ENCODE measurements at places on chromosomes 7 and 10. TPM values are rescaled to one million over a fixed set of nuclear protein-coding genes. Genes with fewer than 3 reads are reported as not detected.

- no peak for DNase-seq
- no peak overlapping the region for H3K27ac ChIP-seq
- H3K4me3 ChIP-seq: no peak overlapping the region
- H3K4me1 ChIP-seq: peaks cover 8% of the 10 kb centered on the region
Measured at GRCh38 chr7:35736725-35737124, 41.8 kb upstream of the HERPUD2 start.

GRCh38 chr10:85862771-85863170 is 503.8 kb downstream of the GRID1 start:
- peaks cover 3% of the 10 kb centered on the region for H3K27me3 ChIP-seq
- H3K36me3 ChIP-seq: no peaks in the 10 kb centered on the region
- no peak for DNase-seq
- H3K4me1 ChIP-seq: peaks cover 6% of the 10 kb centered on the region

DNA sequence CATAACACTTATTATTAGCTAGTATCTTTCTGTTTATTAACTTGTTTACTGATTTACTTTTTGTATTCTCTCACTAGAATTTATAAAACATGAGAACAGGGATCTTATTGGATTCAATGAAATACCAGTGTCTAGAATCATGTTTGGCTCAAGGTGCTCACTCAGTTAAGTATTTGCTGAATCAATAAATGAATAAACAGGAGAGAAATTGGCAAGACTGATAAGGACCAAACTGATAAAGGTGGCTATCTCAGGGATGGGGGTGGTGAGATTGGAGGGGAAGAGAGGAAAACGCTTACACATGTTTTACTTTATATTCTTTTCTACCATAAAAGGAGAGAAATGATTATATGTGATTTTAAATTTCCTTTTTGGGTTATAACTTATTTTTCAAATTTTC is 43.3 kb upstream of the CCDC6 start:
- no peak for DNase-seq
- H3K27ac ChIP-seq: no peak overlapping the region
- no peaks in the 10 kb centered on the region for H3K4me1 ChIP-seq
- peaks cover under 1% of the 10 kb centered on the region for H3K27me3 ChIP-seq
- H3K36me3 ChIP-seq: no peaks in the 10 kb centered on the region

- no peak overlapping the region for H3K27ac ChIP-seq
- H3K4me3 ChIP-seq: no peak overlapping the region
- no peaks in the 10 kb centered on the region for H3K36me3 ChIP-seq
Measured at GRCh38 chr10:64863836-64864235, 1342.6 kb downstream of the REEP3 start.

DNA sequence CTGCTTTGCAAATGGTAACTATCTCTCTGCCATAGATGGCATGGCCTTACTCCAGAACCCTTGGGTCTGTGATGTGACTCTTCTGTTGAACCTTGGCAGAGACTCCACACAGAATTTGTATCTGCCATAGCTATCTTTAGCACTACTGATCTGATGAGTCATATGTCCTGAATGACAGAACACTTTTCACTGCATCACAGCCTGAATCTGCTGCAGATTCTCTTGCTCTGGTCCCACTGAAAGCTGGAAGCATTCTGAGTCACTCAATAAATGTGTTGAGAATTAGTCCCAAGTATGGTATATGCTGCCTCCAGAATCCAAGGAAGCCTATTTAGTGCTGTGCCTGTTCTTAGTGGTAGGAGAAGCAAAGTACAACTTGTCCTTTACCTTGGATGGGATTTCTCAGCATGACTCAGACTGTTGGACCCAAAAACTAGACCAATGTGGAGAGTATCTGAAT is 39.5 kb upstream of the ANKRD1 start:
- no peak overlapping the region for H3K4me3 ChIP-seq
- no peaks in the 10 kb centered on the region for H3K36me3 ChIP-seq
- H3K27ac ChIP-seq: peak overlapping the region; percentile 11
- no peak for DNase-seq

- H3K27me3 ChIP-seq: no peaks in the 10 kb centered on the region
- peak overlapping the region; percentile 94 for H3K4me3 ChIP-seq
- H3K36me3 ChIP-seq: no peaks in the 10 kb centered on the region
- DNase-seq: no peak
- peaks cover 90% of the 10 kb centered on the region for H3K4me1 ChIP-seq
- H3K27ac ChIP-seq: peak overlapping the region; percentile 97
Measured at GRCh38 chr7:816751-817671, 15.3 kb upstream of the SUN1 start.

DNA sequence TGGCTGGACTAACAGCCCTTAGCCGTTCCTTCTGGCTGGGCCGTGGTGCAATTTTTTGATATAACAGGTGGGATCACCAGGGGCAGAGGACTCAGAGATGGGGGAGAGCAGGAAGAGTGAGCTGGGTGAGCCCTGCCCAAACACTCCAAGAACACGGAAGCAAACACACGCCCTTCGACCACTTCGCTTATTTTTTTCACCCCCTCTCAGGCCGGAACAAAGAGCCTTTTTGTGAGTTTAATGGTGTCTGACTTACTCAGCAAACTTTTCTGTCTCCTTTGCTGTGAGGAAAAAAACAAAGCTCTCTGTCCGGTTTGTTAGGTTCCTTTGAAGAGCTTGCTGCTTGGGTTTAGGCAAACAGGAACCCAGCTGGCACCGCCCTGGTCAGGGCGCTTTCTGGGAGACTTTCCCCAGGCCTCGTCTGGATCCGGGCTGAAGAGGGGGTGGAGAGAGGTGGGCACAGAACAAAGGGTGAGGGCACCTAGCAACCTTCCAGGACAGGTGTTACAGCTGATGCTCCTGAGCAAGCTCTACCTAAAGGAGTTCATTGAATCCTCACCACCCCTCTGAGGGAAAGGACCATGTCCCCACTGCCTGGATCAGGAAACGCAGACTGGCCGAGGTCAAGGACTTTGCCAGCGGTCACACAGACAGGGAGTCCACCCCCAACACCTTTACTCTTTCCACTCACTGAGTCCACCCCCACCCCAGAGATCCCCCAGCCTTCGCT is 23.3 kb downstream of the CALML3 start:
- H3K36me3 ChIP-seq: no peaks in the 10 kb centered on the region
- peaks cover 5% of the 10 kb centered on the region for H3K27me3 ChIP-seq
- H3K4me3 ChIP-seq: peak overlapping the region; percentile 48
- peak; percentile 18 for DNase-seq
- peak overlapping the region; percentile 79 for H3K27ac ChIP-seq

GRCh38 chr7:131235489-131236317 is 92.0 kb upstream of the MKLN1 start:
- peaks cover 24% of the 10 kb centered on the region for H3K4me1 ChIP-seq
- no peak for DNase-seq
- H3K4me3 ChIP-seq: no peak overlapping the region
- no peaks in the 10 kb centered on the region for H3K27me3 ChIP-seq
- peak overlapping the region; percentile 54 for H3K27ac ChIP-seq

DNA sequence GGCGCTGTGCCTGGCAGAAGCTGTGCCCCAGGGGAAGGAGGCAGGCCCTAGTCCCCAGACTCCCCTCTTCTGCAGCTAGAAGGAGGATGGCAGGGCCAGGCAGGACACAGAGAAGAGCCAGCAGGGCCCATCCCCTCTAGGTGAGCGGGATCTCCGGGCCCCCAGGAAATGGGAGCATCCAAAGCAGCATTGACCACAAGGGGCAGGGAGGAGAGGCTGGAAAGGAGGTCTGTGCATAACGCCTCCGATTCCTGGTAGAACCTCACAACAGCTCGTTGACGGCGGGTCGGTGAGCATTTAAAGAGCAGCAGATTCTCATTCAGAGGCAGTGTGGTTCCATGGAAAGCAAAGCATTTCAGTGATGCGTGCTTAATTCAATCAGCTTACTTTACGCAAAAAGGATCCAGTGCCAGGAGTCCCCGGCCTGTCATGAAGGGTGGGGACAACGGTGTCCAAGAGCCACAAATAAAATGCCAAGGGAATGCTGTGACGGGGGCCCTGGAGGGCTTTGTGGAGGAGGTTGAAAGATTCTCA is 41.0 kb downstream of the CLRN3 start:
- no peak overlapping the region for H3K27ac ChIP-seq
- no peak for DNase-seq
- H3K36me3 ChIP-seq: no peaks in the 10 kb centered on the region
- H3K4me1 ChIP-seq: peaks cover 6% of the 10 kb centered on the region

DNA sequence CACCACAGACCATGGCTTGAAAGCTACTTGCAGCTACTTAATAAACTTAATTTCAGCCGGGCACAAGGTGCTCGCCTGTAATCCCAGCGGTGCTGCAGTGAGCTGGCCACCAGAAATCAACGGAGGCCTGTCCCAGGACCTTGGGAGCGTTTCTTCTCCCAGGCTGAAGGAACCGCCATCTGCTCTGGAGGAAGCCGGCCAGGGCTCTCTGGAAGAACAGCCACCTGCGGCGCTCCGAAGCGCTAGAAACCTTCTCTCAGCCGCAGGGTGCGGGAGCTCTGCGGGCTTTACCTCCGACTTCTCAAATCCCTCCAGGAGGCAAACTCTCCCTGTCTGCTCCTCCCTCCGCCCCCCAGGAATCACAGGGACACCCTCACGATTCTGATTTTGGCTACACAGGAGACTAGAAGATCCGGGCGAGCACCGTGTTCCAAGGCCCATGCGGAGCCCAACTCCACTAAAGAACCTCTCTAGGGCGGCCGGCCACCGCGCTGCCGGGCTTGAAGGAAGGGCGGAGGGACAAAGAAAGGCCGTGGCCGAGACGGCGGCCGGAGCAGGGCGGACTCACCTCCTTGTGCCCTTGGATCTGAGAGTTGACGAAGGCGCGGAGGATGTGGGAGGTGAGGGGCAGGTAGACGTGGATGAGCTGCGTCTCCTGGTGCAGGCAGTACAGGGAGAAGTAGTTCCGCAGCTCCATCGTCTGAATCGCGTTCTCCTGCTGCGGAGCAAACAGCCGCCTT is 14.4 kb downstream of the NUDT1 start:
- no peak for DNase-seq
- H3K27me3 ChIP-seq: no peaks in the 10 kb centered on the region
- H3K27ac ChIP-seq: no peak overlapping the region

DNA sequence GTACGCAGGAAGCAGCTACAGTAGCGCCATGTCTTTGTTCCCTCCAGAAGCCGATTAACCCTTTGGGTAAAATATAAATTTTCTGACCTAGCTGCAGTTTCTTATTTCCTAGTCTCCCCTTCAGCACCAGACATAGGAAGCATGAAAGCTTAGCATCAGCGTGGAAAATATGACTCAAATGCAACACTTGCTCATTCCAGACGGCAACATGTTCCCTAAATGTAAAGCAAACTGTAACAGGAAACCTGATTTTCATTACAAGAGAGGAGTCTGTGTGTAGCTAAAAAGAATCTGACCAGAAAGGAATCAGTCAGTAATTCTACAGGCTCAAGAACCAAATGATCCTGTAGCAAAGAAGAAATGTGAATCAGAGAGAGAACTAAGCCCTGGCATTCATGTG is 219.2 kb downstream of the C7orf25 start:
- no peak overlapping the region for H3K27ac ChIP-seq
- H3K4me3 ChIP-seq: no peak overlapping the region
- no peaks in the 10 kb centered on the region for H3K36me3 ChIP-seq
- DNase-seq: no peak

- H3K27ac ChIP-seq: peak overlapping the region; percentile 33
- H3K36me3 ChIP-seq: peaks cover 19% of the 10 kb centered on the region
- H3K4me3 ChIP-seq: no peak overlapping the region
- peaks cover 27% of the 10 kb centered on the region for H3K4me1 ChIP-seq
- no peaks in the 10 kb centered on the region for H3K27me3 ChIP-seq
Measured at GRCh38 chr7:219581-220150, 27.3 kb downstream of the FAM20C start.

GRCh38 chr10:127418536-127419168 is 130.5 kb upstream of the NPS start:
- peak; percentile 46 for DNase-seq
- no peak overlapping the region for H3K4me3 ChIP-seq
- peaks cover 41% of the 10 kb centered on the region for H3K36me3 ChIP-seq
- H3K4me1 ChIP-seq: no peaks in the 10 kb centered on the region
- no peak overlapping the region for H3K27ac ChIP-seq

GRCh38 chr7:37448011-37448635 is 541 bp downstream of the ELMO1 start:
- H3K4me1 ChIP-seq: peaks cover 47% of the 10 kb centered on the region
- peak overlapping the region; percentile 88 for H3K4me3 ChIP-seq
- peaks cover 58% of the 10 kb centered on the region for H3K27me3 ChIP-seq
- DNase-seq: peak; percentile 43
- H3K27ac ChIP-seq: peak overlapping the region; percentile 97
- H3K36me3 ChIP-seq: no peaks in the 10 kb centered on the region

DNA sequence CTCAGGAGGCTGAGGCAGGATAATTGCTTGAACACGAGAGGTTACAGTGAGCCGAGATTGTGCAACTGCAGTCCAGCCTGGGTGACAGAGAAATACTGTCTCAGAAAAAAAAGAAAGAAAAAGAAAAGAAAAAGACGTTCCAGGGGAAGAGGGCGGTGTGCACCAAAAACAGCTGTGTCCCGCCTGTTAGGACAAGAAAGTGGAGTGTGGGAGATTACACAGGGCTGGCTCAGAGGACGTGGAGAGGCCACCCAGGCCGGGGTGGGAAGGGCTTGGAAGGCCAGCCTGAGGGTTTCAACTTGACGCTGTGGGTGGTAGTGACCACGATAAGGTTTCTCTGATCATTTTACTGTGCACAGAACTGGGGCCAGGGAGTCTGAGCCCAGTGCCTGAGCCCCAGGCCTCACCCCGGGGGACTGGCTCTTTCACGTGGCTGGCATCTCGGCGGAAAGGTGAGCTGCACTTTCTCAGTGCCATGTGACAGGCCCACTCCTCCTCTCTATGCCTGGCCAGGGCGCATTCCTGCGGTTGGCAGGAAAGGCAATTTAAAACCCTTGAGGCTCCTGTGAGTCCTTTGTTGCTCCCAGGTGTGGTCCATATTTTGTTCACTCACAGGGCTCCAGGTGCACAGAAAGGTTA is 13.9 kb downstream of the RHBDD2 start:
- no peak overlapping the region for H3K4me3 ChIP-seq
- no peaks in the 10 kb centered on the region for H3K27me3 ChIP-seq
- peak; percentile 70 for DNase-seq
- peaks cover 22% of the 10 kb centered on the region for H3K4me1 ChIP-seq
- H3K27ac ChIP-seq: peak overlapping the region; percentile 55

- H3K4me3 ChIP-seq: no peak overlapping the region
- H3K27me3 ChIP-seq: peaks cover under 1% of the 10 kb centered on the region
- peaks cover 4% of the 10 kb centered on the region for H3K4me1 ChIP-seq
- no peaks in the 10 kb centered on the region for H3K36me3 ChIP-seq
Measured at GRCh38 chr10:92387289-92387940, 96.4 kb downstream of the MARCHF5 start.

The MCM10 gene
- 0.08 TPM for total RNA-seq

The CRHR2 gene
- 0.19 TPM for total RNA-seq

The RGS10 gene
- 5.6 TPM for total RNA-seq

The SPDYE8 gene
- not detected for total RNA-seq

The HOXA4 gene
- total RNA-seq: not detected

The CYP2C9 gene
- total RNA-seq: not detected

The NUTM2A gene
- total RNA-seq: 2.2 TPM

The MALRD1 gene
- total RNA-seq: 0.47 TPM

The SLC13A1 gene
- not detected for total RNA-seq

The GJC3 gene
- 0.27 TPM for total RNA-seq
